ENCODE measurements at places on chromosomes 2 and 18.

GRCh38 chr2:71666094-71666474 lies 212.7 kb downstream of the DYSF start:
- H3K4me3 ChIP-seq = no peak overlapping the region
- H3K36me3 ChIP-seq = no peaks in the 10 kb centered on the region
- H3K27me3 ChIP-seq = peaks cover 11% of the 10 kb centered on the region
- DNase-seq = no peak
- no peaks in the 10 kb centered on the region for H3K4me1 ChIP-seq

DNA sequence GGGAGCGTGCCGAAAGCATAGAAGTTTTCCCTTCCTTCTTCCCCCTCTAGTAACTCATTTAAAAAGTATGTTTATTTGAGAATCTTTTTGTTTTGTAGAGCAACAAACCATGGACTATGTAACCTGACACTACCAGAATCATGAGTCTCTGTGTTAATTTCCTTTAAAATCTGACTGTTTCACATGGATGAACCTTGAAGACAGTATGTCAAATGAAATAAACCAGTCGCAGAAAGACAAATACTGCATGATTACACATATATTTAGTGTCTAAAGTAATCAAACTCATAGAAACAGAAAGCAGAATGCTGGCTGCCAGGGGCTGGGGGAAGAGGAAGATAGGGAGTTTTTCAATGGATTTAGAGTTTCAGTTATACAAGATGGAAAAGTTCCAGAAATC lies 32.3 kb downstream of the PTPN2 start:
- H3K4me1 ChIP-seq = peaks cover 33% of the 10 kb centered on the region
- H3K27me3 ChIP-seq = no peaks in the 10 kb centered on the region
- H3K27ac ChIP-seq = peak overlapping the region; percentile 42
- no peak for DNase-seq

- DNase-seq = no peak
- no peaks in the 10 kb centered on the region for H3K36me3 ChIP-seq
- no peak overlapping the region for H3K27ac ChIP-seq
- H3K4me1 ChIP-seq = peaks cover 9% of the 10 kb centered on the region
- H3K4me3 ChIP-seq = no peak overlapping the region
- no peaks in the 10 kb centered on the region for H3K27me3 ChIP-seq
Observed at GRCh38 chr2:145771525-145771924, 1251.6 kb upstream of the ZEB2 start.

GRCh38 chr2:228548230-228548629 lies 366.7 kb upstream of the SPHKAP start:
- no peak for DNase-seq
- no peaks in the 10 kb centered on the region for H3K36me3 ChIP-seq
- no peaks in the 10 kb centered on the region for H3K27me3 ChIP-seq
- H3K4me3 ChIP-seq = no peak overlapping the region
- no peaks in the 10 kb centered on the region for H3K4me1 ChIP-seq

GRCh38 chr18:48065601-48065995 lies 135.1 kb upstream of the SMAD2 start:
- H3K4me1 ChIP-seq = no peaks in the 10 kb centered on the region
- H3K27ac ChIP-seq = no peak overlapping the region
- no peak for DNase-seq
- H3K4me3 ChIP-seq = no peak overlapping the region

DNA sequence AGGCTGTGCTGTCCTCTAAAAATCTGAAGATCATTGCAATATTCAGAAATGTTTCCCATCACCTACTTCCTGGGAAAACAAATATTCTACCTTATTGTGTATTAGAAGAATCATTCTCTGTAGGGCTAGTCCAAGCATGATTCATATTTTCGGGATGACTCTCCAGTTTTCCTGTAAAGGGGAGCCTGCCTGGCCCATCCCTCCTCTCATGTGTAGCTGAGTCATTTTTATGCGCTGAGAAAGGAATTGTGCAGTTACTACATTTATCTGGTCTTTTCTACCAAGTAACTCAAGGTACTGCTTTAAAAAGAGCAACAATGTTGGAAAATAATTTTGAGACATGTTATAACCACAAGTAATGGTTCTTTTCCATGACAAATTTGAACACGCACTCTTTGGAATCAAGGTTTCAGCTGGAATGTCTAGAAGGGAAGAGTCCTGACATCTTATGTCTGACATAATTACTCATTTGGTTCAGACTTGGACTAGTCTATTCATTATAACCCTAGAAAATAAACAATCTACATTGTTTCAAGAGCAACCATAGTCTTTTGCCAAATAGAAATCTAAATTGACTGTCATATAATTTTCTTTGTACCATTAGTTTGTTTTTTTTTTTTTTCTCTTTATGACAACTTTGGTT lies 6.6 kb downstream of the DSG3 start:
- H3K27me3 ChIP-seq = no peaks in the 10 kb centered on the region
- H3K36me3 ChIP-seq = no peaks in the 10 kb centered on the region
- no peak overlapping the region for H3K27ac ChIP-seq
- no peak overlapping the region for H3K4me3 ChIP-seq
- no peaks in the 10 kb centered on the region for H3K4me1 ChIP-seq
- no peak for DNase-seq

- H3K36me3 ChIP-seq = no peaks in the 10 kb centered on the region
- H3K27ac ChIP-seq = no peak overlapping the region
- H3K27me3 ChIP-seq = no peaks in the 10 kb centered on the region
- peaks cover 4% of the 10 kb centered on the region for H3K4me1 ChIP-seq
- H3K4me3 ChIP-seq = no peak overlapping the region
Observed at GRCh38 chr2:157592374-157592773, 36.3 kb downstream of the ACVR1C start.

DNA sequence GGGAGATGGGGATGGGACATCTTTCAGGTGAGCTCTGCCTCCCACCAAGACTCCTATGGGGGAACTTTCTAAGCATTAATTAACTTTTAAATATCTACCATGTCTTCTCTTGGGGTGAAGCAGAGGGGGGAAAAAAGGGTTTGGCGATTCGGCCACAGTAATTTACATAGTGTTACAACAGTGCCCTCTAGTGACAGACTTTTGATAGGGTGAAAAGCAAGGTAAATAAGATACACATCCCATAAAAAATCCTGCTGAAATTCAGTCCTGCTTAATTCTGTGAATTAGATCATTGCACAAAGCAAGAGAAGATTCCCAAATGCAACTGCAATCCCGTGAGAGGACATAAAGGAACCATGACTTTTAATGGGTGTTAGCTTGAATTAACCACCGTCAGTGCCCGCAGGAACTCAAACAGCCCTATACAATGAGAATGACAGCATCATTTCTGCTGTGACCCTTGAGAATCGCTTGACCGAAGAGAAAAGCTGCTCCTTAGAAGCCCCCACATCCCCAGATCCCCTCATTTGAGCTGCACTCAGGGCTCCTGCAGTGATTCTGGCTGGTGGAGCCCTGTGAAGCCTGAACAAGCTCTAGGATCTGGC lies 32.8 kb downstream of the FAM124B start:
- no peaks in the 10 kb centered on the region for H3K36me3 ChIP-seq
- H3K27ac ChIP-seq = no peak overlapping the region
- no peaks in the 10 kb centered on the region for H3K27me3 ChIP-seq

- no peak overlapping the region for H3K4me3 ChIP-seq
- DNase-seq = no peak
- H3K27ac ChIP-seq = no peak overlapping the region
- peaks cover 20% of the 10 kb centered on the region for H3K36me3 ChIP-seq
- H3K4me1 ChIP-seq = no peaks in the 10 kb centered on the region
Observed at GRCh38 chr2:144111437-144111836, 408.5 kb downstream of the ZEB2 start.

GRCh38 chr2:186617148-186617547 lies 27.3 kb downstream of the ITGAV start:
- H3K27me3 ChIP-seq = no peaks in the 10 kb centered on the region
- no peak overlapping the region for H3K4me3 ChIP-seq

DNA sequence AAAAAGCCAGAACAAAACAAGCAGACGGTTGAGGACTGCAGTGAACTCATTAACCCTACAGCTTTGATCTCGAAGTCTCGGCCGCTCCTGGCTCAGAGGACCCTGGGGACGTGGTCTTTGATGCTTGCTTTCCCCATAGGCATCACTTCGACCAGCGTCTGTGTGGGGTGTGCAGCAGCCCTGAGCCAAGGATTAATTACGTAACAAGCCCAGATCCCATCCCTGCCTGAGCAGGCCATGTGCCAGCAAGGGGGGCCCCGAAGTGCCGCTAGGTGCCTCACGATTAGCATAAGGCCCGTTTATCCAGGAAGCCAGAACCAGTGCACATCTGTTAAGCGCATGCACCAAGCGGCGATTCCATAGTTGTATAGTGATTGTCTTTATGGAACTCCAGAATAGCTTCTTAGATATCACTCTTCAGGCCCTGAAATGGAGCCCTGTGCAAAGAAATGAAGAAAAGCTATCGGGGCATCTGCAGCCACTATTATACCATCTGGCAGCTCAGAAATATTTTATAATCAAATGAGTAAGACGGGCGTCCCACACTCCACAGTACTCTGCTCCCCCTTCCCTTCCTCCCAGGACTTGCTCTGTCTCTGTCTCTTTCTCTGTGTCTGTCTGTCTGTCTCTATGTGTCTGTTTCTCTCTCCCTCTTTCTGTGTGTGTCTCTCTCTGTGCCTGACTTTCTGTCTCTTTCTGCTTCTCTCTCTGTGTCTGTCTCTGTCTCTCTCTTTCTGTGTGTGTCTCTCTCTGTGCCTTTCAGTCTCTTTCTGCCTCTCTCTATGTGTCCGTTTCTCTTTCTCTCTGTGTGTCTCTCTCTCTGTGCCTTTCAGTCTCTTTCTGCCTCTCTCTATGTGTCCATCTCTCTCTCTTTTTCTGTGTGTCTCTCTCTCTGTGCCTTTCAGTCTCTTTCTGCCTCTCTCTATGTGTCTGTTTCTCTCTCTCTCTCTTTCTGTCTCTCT lies 41.7 kb downstream of the HPCAL1 start:
- H3K27me3 ChIP-seq = no peaks in the 10 kb centered on the region
- peaks cover 67% of the 10 kb centered on the region for H3K4me1 ChIP-seq
- H3K27ac ChIP-seq = peak overlapping the region; percentile 32
- H3K36me3 ChIP-seq = no peaks in the 10 kb centered on the region
- DNase-seq = no peak

DNA sequence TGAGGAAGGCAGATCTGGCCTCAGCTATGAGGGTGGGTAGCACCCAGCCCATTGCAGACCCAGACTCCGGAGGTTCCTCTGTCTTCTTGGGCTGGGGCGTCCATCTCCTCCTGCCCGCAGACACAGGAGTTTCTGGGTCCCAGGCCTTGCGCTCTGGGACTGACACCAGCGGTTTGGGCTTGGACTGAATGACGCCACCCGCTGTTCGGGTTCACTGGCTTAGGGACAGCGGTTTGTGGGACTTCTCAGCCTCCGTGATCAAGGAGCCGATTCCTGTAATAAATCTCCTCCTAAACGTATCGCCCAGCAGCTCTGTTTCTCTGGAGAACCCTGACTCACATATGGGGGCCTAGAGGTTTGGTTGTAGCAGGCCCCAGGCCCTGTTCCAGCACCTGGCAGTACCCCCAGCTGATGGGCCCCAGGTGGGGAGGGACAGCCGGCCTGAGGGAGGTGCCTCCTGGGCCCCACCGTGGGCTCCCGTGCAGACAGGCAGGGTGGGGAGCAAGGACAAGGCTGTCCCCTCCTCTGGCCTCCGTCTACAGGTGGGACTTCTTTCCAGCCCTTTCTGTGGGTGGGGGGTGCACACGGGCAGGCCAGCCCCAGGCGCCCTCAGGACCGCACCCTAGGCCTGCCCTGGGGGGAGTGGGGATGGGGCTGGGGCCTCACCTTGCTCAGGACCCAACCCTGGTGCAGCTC lies 4.5 kb upstream of the AQP12A start:
- H3K27ac ChIP-seq = no peak overlapping the region
- H3K27me3 ChIP-seq = no peaks in the 10 kb centered on the region
- no peak for DNase-seq
- no peaks in the 10 kb centered on the region for H3K4me1 ChIP-seq
- H3K36me3 ChIP-seq = no peaks in the 10 kb centered on the region
- H3K4me3 ChIP-seq = no peak overlapping the region

GRCh38 chr2:52423111-52423510 lies 1344.5 kb upstream of the CHAC2 start:
- H3K27ac ChIP-seq = no peak overlapping the region
- H3K4me1 ChIP-seq = no peaks in the 10 kb centered on the region
- no peak for DNase-seq
- no peaks in the 10 kb centered on the region for H3K36me3 ChIP-seq
- no peaks in the 10 kb centered on the region for H3K27me3 ChIP-seq

DNA sequence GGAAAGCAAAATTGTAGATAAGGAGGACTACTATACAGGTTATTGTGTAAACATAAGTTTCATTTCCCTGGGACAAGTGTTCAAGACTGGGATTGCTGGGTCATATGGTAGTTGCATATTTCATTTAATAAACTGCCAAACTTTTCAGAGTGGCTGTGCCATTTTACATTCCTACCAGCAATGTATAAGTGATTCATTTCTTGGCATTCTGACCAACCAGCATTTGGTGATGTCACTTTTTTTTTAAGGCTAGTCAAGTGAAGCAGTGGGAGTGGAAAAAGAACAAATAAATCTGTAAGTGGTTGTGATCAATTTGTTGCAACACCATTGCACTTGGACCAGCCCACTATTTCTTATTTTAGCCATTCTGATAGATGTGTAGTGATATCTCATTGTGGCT lies 5.2 kb upstream of the CHCHD5 start:
- H3K4me3 ChIP-seq = no peak overlapping the region
- H3K36me3 ChIP-seq = peaks cover 25% of the 10 kb centered on the region
- no peak overlapping the region for H3K27ac ChIP-seq
- no peak for DNase-seq
- H3K4me1 ChIP-seq = peaks cover 6% of the 10 kb centered on the region
- H3K27me3 ChIP-seq = no peaks in the 10 kb centered on the region

DNA sequence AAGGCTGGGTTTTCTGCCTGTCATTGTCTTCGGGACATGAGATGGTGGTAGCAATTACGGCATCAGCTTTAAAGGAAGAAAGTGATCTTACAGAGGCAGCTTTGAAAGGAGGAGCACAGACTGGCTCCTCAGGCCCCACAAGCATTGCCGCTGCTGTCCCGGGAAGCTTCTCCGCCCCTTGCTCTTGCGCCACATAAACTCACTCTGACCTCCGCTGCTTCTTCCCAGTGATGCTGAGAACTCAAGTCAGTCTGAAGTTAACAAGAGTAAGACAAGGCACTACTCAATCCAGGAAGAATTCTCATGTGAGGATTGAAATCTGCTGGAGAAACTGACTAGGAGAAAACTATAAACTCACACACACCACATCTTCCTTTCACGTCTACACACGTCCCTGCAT lies 112.4 kb upstream of the RIOK3 start:
- no peaks in the 10 kb centered on the region for H3K27me3 ChIP-seq
- H3K4me3 ChIP-seq = no peak overlapping the region
- no peak overlapping the region for H3K27ac ChIP-seq
- no peaks in the 10 kb centered on the region for H3K4me1 ChIP-seq
- DNase-seq = no peak

DNA sequence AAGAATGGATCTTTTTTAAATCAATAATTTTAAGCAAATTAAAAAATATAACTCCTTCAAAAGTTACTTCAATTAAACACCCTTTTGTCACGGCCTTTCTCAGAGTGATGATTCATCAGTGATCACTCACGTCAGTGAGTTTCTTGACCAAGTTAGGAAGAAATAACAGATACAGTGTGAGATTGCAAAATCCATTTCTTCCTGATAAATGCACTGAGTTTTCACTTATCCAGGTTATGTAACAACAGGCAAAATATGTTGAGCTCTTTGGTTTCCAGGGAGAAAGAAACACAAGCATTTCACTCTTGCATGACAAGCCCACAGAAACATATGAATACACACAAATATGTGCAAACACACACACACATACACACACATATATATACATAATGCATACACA lies 195.9 kb upstream of the CYRIA start:
- DNase-seq = no peak
- no peak overlapping the region for H3K27ac ChIP-seq
- H3K4me3 ChIP-seq = no peak overlapping the region
- H3K36me3 ChIP-seq = no peaks in the 10 kb centered on the region
- no peaks in the 10 kb centered on the region for H3K4me1 ChIP-seq
